ENCODE measurements at places on chromosomes 4 and X.

DNA sequence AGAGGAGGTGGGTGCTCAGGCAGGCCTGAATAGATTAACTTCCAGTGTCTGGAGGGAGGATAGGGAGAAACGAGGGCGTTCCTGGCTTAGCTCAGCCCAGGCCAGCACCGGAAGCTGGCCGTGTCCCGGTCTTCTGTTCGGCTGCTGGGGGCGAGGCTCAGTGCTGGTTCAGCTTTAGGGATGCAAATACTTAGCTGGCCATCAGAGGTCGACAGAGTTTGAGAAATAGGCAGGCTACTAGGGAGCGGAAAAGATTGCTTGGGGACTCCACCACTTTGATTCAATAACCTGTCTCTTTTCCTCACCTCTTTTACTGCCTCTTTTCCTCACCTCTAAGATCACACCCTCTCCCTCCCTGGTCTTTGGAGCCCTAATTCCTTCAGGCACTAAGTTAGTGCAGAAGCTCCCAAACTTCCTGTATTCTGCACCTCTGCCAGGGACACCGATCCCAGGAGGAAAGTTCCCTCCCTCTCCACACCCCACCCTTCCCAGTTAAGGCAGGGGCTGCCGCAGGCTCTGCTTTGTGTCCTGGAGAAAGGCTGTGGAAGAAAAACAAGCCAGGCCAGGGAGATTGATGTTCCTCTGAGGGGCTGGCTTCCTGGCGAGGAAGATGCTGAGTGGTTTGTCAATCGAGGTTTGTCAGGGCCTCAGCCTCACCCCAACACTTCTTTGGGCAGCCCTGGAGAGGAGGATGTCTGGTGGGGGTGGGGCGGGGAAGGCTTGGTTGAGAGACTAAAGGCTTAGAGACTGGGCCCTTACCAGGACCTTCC lies 6.0 kb upstream of the EFNB1 start:
- DNase-seq = no peak

DNA sequence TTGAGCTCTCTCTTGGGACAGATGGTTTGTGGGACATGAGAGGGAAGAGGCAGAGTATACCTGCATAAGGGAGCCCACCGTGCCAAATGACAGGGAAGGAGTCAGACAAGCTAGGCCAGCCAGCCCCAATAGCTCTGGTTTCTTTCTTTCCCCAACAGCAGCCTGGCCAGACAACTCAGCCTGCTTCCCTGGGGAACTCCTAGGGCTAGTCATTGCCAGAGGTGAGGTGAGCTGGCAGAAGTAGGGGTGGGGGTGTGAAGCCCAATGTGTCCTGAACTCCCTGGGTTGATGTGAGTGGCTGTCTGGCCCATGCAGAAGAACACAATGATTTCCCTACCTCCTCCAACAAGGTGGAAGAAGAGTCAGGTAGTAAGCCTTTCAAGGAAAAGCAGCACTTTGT lies 135.5 kb downstream of the AMMECR1 start:
- no peak for DNase-seq

GRCh38 chrX:123223409-123223808 lies 39.3 kb downstream of the GRIA3 start:
- no peak for DNase-seq

DNA sequence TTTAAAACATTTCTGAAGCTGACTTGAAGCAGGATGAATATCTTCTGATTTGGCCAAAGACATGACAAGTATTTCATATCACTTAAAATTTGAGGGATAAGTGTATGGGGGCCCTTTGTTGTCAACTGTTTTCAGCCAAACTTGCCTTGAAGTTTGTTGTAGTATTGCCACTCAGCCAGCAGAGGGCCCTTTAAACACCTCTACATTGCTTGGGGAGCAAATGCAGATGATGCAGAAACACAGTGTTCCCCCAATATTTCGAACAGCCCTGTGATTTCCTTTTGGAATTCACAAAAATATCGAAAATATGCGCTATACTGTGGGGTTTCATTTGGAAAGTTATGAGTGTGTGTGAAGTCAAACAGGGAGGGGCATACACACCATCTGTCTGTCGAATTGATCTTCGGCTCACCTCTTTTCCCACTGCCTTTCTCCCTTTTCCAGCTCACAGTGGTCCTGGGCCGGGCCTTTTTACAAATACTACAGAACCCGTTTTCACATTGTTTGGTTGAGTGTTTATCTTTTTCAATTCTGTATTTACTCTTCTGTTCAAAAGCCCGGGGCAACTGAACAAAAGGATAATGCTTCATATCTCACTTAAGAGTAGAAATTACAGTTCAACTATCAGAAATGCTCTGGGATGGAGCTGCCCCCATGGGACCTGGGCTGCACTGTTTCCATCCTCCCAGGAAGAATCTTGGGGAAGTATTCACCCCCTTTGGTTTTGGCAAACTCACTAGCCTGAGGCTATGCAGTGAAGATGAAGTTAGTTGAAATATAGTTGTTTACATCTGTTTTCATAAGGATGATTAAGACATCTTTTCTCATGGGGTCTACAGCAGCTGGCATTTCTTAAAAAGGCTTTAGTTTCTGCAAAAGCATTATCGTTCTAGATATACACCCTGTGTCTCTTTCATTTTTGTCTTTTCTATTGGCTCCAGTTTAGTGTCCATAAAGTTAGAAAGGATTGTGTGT lies 137.6 kb downstream of the EGF start:
- peak; percentile 24 for DNase-seq

- DNase-seq = peak; percentile 33
Measured at GRCh38 chr4:76251441-76252270, at the start of gene FAM47E. TSS of gene FAM47E (plus strand) at chr4:76251721. CDS start at chr4:76251747, 26 bp downstream.
